Dorsolateral prefrontal cortex (tissue), 122 donors: ENCODE measurements at places on chromosomes 13 and 19. TPM values are rescaled to one million over a fixed set of nuclear protein-coding genes. Genes with fewer than 3 reads are reported as not detected.

C1QTNF9B gene
- not detected for total RNA-seq

ATCAY gene
- 143 TPM for total RNA-seq

CPAMD8 gene
- 6.8 TPM for total RNA-seq

TYROBP gene
- total RNA-seq: 10.9 TPM

CEACAM8 gene
- total RNA-seq: not detected

KIR3DL2 gene
- not detected for total RNA-seq
